Lower leg skin (tissue), 4 donors: ENCODE measurements at places on chromosomes 3 and 15. TPM values are rescaled to one million over a fixed set of nuclear protein-coding genes. Genes with fewer than 3 reads are reported as not detected.

DNA sequence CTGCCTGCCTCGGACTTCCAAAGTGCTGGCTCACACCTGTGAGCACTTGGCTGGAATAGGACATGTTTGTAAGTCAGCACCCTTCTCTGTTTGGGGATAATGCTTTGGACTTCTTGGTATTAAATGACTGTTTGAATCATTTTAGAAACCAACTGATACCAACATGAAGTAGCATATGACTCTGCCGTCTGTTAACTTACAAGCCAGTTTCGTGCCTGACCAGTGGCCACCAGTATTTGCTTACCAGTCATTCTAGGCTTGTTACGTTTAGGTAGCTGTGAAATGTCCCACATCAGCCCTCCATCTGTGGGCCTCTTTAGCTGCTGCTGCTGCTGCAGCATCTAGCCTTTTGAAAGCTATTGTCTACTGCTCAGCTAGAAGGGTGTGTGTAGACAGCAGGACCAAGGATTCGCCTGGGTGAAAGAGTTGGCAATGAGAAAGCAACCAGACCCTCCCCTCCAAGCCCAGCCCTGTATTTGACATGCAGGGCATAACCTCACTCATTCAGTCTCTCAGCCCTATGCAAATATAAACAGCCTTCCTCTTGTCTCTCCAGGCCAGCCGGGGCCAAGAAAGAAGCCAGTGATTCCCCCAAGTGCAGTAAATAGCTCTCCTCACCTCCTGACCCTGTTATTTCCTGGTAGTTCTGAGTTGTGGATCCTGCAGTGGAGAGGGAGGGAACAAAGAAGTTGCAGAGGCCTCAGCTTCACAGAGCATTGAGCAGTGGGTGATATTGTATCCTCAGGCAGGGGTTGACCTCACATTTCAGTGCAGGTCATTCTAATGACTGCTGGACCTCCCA is 51.0 kb downstream of the NKIRAS1 start:
- no peak for DNase-seq

ADAMTS7 gene
- 2.1 TPM for total RNA-seq

DNA sequence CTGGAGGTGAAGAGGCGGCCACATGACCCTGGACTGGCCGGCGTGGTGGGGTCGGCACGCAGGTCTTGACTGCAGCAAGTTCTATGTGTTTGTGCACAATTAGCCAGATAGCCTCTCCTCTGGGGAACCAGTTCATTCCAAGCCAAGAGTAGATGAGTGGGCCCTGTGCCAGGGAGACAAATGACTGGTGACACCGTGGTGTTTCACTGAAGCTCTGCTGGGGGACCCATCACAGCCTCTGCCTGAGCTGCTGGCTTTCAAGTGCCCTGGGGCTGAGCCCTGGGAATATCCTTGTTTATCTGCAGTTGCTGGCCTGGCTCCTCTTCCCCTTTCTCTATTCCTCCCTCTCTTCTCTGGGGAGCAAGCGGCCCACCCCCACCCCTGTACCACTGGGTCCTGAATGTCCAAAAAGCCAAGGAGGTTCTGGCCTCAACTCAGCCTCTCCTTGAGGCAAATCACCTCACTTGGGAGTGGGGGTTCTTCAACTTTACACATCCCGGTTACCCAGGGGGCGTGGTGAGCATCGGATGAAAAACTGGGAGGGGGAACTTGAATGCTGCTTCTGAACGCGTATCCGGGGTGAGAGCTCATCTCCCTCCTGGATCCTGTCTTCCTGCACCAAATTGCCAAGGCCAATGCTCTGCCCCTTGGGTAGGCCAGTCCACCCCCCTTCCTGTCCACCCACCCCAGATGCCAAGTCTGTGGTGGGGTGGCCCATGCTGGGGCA is 199.6 kb upstream of the LYSMD4 start:
- DNase-seq: peak; percentile 13

- DNase-seq: no peak
These were observed 31.4 kb downstream of the RGMA start for GRCh38 chr15:93057618-93058017.
